ENCODE measurements at places on chromosomes 6 and 20. TPM values are rescaled to one million over a fixed set of nuclear protein-coding genes. Genes with fewer than 3 reads are reported as not detected.

- DNase-seq: no peak
Observed at GRCh38 chr20:58135441-58136148, 92.9 kb downstream of the ANKRD60 start.

DNA sequence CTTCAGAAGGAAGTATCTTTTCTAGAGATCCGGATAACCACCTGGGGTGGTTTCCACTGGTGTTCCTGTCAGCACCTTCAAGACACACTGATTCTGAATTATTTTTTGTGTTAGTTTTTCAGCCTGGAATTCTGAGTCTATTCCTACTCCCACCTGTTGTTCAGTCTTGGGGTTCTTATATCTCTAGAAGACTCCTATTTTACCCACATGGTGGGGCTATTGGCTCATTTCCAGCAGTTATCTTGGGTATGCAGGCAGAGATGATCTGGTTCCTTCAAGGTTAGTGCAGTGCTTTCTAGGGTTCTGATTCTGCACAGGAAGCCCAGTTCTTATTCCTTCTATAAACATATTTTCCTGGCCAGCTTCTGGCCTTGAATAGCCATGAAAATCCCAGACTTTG, 175.6 kb upstream of the PDE7B start:
- peak; percentile 20 for DNase-seq

- no peak for DNase-seq
Observed at GRCh38 chr6:75430631-75431325, 62.8 kb downstream of the FILIP1 start.

DNA sequence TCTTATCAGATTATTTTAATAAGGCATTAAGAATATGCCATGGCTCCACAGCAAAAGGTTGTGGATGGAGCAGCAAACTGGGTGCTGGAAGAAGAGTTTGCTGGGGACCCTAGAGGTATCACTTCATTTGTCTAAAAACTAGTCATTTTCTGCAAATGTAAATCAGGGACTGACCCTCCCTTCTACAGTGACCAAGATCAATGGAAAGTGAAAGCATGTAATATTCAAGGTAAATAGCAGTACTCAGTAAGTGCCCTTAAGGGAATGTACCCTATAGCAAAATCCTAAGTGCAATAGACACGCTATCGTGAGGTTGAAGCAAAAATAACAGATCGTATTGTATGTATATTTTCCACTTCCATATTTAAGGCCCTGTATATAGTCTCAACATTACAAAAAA, 38.7 kb downstream of the TRDN start:
- no peak for DNase-seq

GRCh38 chr6:12354499-12354898, 64.3 kb downstream of the EDN1 start:
- DNase-seq: no peak

DNA sequence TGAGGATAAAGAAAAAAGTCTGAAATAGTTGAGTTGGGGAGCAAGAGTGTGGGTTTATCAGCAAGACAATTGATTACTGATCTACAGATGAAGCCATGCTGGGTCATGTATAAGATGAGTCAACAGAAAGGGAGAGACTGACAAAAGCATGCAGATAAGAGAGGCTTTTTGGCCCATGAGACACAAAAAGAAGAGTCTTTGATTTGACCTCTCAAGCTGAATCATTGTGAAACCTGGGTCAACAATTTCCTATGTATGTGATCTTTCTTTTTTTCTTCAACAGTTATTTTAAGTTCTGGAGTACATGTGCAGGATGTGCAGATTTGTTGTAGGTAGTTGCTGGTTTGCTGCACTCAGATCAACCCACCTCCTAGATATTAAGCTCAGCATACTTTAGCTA, 15.9 kb downstream of the RIMS1 start:
- DNase-seq: no peak

DNA sequence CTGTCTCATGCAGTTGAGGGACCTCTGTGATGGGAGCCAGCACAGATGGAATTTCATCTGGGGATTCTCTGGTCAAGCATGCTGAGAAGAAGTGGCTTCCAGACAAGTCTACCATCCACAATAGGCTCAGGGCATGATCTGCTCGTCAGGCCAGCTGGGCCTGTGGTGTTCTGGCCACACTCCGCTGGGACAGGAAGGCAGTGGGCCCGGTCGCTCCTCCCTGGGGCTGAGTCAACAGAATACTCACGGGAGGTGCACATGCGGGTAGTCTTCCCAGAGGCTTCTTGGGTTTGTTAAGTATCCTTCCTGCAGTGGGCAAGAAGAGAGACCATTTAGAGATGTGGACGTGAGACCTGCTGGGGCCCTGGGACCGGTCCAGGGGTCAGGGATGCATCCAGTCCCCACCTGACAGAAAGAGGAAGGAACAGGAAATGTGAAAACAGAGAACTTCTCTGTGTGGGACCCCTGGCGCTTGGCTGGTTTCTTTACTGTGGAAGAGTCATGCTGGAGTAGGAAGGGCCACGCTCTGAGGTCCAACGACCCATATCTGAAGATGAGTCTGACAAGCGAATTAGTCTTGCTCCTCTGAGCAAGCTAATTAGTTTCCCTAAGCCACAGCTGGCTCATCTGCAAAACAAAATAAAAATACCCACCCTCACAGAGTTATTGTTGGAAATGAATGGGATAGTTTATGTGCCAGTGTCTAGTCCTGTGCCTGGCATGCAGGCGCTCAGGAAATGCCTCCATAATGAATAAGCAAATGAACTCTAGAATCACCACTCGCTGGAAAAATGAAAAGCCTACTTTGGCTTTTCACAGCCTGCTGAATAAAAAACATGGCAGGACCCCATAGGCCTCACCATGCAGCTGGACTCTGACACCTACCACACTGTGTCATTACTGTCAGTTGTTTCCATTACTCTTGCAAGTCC, 67.3 kb downstream of the TRAM2 start:
- no peak for DNase-seq

DNA sequence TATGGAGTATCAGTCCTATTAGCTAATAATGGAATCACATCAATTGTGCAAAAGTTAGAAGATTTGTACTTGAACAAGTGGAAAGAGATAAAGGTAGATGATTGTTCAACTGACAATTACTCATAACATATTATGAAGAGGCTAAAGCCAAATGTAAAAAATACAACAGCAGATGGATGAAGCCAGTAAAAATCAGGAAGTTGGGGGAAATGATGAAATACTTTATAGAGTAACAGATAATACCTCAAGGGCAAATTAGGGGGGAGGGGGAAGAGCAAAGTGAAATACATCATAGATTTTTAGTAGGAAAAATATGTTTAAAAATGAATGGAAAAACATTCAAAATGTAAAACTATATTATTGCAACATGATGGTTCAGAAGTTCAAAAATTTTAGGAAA, 114.0 kb downstream of the PDSS2 start:
- no peak for DNase-seq

GRCh38 chr20:3316136-3316535, 77.1 kb upstream of the SLC4A11 start:
- DNase-seq: no peak

GRCh38 chr20:9179193-9179802, 110.4 kb downstream of the PLCB4 start:
- no peak for DNase-seq

GRCh38 chr20:47535088-47535487, 33.4 kb downstream of the NCOA3 start:
- DNase-seq: no peak

GRCh38 chr6:93902517-93902916, 483.2 kb upstream of the EPHA7 start:
- DNase-seq: no peak

- DNase-seq: no peak
Observed at GRCh38 chr20:57693670-57694329, 16.0 kb downstream of the PMEPA1 start.

- peak; percentile 53 for DNase-seq
Observed at GRCh38 chr6:27188885-27189418, 58.5 kb upstream of the PRSS16 start.

The PEX3 gene
- total RNA-seq: 31.3 TPM

The ME1 gene
- total RNA-seq: not detected

The RBM24 gene
- total RNA-seq: not detected

The SNAP25 gene
- not detected for total RNA-seq

The OTOR gene
- total RNA-seq: not detected

The RBPJL gene
- not detected for total RNA-seq

The GABRR1 gene
- not detected for total RNA-seq

The EPHA7 gene
- not detected for total RNA-seq

The ARHGAP40 gene
- total RNA-seq: not detected

The MAS1L gene
- total RNA-seq: not detected
